ENCODE measurements at places on chromosomes 7 and 10.

DNA sequence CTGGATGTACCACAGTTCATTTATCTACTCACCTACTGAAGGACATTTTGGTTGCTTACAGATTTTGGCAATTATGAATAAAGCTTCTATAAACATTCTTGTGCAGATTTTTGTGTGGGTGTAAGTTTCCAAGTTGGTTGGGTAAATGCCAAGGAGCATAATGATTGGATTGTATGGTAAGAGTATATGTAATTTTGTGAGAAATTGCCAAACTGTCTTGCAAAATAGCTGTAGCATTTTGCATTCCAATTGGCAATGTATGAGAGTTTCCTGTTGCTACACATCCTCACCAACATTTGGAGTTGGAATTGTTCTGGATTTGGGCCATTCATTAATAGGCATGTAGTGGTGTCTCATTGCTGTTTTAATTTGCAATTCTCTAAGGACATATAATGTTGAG is 33.9 kb upstream of the HYAL4 start:
- no peak for DNase-seq

GRCh38 chr7:8325067-8325466 is 63.1 kb upstream of the ICA1 start:
- DNase-seq, result no peak

DNA sequence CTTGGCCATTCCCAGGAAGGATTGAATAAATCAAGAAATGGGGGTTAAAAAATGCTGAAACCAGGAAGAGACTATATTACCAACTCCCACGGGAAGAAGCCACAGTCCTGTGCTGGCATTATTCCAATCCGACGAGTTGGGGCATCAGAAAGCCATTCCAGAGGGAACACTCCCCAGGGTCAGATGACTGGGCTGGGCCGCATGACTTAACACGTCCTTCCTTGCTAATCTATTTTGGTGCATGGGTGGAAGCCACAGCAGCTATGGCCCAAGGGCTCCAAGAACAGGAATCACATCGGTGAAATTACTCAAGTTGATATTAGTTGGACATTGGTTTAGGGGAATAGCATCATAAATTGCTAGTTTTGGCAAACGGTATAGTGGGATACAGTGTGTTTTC is 592.9 kb upstream of the NRP1 start:
- DNase-seq, result no peak

DNA sequence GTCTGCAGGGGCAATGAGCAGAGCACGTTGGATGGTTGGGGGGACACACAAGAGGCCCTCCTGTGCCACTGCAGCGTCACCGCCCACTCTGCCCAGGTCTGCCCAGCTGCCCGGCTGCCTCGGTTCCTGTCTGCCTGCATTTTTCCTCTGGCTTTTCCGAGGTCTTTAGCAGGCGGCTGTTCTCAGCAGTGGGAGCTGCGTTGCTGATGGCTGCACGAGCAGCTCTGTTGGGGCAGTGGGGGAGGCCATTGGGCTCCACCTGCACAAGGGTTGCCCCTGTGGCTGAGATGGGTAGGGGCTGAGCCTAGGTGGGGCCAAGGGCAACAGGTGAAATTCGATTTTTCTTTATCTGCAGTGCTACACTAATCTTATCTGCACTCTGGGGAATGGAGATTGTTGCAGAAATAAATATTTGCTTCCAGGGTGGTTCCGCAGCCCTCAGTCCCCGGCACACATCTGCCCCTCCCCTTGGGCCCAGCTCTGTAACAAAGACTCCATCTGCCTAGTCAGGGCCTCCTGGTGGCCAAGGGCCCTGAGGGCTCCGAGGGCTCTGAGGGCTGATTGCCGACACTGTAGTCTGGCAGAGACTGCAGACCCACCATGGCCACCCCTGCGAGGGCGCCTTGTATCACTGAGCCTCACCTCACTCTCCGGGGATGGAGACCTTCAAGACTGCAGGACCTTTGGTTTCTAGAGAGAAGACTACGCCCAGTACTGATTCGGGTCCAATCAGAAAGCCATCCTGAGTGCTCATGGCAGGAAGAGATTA is 141.7 kb upstream of the SHH start:
- DNase-seq, result no peak

DNA sequence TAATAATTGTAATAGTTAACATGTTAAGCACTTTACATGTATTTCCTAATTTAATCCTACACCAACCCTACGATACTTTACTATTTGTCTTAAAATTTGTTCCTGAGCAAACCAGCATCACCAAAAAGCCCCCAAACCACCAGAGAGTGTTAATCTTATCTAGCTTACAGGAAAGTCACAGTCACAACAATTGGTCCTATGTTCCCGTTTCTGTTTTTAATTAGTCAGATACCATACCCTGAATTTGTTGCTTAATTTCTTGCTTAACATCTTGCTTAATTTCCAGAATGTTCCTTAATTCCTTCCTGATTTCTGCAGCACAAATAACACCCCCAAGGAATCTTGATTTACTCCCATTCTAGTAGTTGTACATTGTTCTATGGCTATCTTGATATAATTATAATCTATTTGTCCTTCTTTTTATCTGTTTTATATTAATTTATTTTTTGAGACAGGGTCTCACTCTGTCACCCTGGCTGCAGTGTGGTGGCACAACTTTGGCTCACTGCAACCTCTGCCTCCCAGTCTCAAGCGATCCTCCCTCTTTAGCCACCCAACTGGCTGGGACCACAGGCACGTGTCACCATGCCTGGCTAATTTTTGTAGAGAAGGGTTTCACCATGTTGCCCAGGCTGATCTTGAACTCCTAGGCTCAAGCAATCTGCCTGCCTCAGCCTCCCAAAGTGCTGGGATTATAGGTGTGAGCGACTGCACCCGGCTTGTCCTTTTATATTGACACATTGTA is 6.6 kb upstream of the PDSS1 start:
- no peak for DNase-seq

- no peak for DNase-seq
Measured at GRCh38 chr7:83861-84632, 108.3 kb upstream of the FAM20C start.

GRCh38 chr10:51806079-51806835 is 106.9 kb upstream of the CSTF2T start:
- no peak for DNase-seq

GRCh38 chr10:78250313-78251015 is 216.8 kb downstream of the RPS24 start:
- peak; percentile 3 for DNase-seq

GRCh38 chr10:71735709-71736569 is 16.4 kb upstream of the C10orf105 start:
- DNase-seq, result peak; percentile 73

GRCh38 chr10:117445992-117446391 is 70.8 kb upstream of the PDZD8 start:
- DNase-seq, result no peak

DNA sequence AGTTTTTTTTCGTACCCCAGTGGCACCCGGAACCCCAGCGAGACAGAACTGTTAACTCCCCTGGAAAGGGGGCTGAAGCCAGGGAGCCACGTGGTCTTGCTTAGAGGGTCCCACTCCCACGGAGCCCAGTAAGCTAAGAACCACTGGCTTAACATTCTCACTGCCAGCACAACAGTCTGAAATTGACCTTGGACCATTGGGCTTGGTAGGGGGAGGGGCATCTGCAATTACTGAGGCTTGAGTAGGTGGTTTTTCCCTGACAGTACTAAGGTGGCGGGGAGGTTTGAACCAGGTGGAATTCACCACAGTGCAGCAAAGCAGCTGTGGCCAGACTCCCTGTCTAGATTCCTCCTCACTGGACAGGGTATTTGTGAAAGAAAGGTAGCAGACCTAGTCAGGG is 196.5 kb downstream of the ADK start:
- no peak for DNase-seq

GRCh38 chr7:12985228-12985627 is 297.8 kb downstream of the ARL4A start:
- no peak for DNase-seq

Data from CD4-positive, alpha-beta T cell treated with Interleukin-17A for 1 hour (primary cell).